Activated naive CD4-positive, alpha-beta T cell treated with anti-CD3 and anti-CD28 coated beads, Interleukin-2, amount 50 U/mL, for 16 hours (primary cell): ENCODE measurements at places on chromosomes 1 and 21.

GRCh38 chr21:44418108-44418875 is 37.0 kb upstream of the LRRC3 start:
- no peak for DNase-seq

DNA sequence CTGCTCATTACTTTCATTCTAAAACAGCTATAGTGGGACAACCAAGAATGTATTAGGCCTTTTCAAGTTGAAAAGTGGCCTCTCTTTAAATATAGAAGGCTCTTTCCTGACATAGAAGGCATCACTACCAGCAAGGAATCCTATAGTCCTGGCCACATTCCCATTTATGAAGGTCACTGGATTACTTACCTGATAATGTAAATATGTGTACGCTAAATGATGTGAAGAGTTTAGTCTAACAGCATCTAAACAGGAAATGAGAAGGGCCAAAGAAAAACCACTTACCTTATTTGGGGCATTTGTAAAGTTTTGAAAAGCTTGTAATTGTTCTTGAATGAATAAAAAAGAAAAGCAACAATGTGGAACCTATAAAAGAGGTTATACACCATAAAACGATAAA is 24.7 kb downstream of the PRKACB start:
- DNase-seq: no peak

GRCh38 chr1:229696385-229696784 is 70.3 kb downstream of the URB2 start:
- DNase-seq: no peak

DNA sequence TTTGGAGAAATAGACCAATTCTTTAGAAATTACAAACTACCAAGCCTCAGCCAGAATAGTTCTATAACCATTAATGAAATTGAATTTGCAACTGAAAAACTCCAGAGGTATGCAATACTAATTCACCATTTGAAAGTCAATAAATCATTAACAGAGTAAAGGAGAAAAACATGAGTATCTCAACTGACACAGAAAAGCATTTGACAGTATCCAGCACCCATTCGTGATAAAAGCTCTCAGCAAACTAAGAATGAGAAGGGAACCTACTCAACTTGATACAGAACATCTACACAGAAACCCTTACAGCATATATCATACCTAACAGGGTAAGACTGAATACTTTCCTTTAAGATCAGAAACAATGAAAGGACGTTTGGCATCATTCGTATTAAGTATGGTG is 54.3 kb downstream of the ST6GALNAC5 start:
- no peak for DNase-seq

- DNase-seq: no peak
Observed at GRCh38 chr1:113103977-113104376, 31.0 kb downstream of the LRIG2 start.

DNA sequence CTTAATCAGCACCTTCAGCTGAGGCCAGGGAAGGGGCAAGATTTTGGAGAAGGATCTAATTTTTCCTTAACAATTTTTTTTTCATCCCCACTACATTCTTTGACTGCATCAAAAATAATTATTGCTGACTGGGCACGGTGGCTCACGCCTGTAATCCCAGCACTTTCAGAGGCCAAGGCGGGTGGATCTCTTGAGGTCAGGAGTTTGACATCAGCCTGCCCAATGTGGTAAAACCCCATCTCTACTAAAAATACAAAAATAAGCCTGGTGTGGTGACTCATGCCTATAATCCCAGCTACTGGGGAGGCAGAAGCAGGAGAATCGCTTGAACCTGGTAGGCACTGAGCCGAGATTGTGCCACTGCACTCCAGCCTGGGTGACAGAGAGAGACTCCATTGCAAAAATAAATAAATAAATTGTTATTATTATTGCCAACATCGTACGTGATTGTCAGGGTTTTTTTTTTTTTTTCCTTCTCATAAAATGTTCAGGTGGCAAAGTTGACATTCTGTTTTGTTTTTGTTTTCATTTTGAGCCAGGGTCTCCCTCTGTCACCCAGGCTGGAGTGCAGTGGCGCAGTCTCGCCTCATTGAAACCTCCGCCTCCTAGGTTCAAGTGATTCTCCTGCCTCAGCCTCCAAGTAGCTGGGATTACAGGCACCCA is 37.3 kb upstream of the MORC3 start:
- no peak for DNase-seq

DNA sequence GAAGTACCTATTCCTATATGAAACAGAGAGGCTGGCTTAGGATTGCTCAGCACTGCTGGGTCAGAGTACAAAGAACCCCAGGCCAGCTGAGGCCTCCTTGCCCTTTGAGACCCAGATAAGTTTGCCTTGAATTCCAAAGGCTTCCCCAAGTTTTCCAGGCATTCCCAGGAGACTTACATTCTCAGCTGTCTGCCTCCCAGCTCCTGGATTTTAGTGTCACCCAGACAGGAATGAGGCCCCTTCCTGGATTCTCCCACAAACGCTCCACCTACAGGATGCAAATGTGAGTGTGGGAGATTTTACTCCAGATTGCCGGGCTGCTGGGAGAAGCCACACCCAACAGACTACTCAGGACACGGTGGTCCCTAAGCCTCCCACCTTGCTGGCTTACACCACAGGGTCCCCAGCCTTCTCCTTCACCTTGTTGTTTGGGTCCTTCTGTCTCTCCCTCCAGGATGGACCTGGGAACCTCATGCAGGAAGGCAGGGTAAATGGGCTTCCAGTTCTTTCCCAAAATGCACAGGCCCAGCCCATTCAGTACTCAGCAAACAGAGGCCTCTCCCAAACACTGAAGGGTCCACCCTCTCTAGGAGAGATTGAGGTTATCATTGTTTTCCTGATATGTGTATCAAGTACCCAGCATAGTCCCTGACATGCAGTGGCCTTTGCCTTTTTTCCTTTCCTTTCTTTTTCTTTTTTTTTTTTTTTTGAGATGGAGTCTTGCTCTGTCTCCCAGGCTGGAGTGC is 10.6 kb downstream of the RHBG start:
- DNase-seq: no peak

DNA sequence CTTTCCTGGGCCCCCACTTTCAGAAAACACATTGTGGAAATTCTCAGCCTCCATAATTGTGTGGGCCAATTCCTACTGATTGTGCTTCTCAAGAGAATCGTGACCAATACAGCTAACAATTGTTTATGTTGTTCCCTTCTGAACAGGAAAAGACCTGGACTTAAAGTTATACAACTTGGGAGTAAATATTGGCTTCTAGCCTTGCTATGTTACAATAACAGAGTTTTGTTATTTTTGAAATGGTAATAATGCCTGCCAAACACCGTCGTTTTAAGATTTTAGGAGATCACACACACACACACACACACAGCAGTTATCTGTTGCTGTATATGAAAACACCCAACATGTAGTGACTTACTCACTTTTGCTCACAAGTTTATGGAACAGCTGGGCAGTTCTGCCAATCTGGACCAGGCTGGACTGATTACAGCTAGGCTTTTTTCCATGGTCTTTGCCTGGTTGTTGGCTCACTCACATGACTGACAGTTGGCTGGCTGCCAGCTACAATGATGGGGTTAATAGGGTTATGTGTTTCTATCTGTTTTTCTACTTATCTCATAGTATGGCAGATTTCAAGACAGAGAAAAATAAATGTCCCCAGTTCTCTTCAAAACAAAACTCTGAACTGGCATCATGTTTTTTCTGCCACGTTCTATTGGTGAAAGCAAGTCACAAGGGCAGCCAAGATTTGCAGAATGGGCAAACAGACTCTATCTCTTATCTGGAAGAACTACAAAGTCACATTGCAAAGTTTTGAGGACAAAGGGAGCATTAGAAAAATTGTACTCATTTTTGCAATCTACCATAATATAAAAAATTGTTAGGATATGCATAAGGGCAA is 447.5 kb downstream of the NEGR1 start:
- no peak for DNase-seq

GRCh38 chr1:4880626-4881025 is 226.2 kb downstream of the AJAP1 start:
- no peak for DNase-seq

- DNase-seq: no peak
Observed at GRCh38 chr1:36086529-36087232, 2.0 kb upstream of the ADPRS start.

DNA sequence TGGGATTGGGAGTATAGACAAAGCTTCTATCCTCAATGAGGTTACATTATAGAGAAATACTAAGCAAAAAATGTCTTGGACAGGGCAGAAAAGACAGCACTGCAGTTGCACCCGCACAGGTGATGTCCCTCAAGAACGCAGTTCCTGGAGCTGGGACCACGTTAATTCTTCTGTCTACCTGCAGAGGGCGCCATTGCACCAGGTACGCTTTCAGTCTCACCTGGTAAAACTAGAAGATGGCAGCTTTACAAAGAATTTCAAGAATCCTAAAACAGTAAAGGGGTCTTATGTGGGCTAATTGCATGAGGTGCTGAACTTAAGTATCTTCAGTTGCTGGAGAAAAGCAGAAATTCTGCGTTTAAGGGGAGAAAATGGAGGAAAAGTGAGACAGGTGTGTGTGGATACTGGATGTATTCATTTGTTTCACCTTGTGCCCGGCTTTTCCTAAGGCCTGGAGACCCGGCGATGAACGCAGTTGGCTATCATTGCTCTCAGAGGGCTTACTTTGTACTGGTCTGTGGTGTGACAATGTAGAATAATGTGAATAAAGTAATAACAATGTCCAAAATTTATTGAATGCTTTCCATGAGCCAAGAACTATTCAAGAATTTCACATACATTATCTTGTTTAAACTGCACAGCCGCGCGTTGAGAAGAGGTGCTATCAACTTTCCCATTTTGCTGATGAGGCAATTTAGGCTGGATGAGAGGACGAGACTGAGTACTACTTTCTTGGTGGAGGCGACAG is 276.3 kb upstream of the GREM2 start:
- DNase-seq: no peak

GRCh38 chr1:243414152-243414494 is 158.3 kb downstream of the SDCCAG8 start:
- DNase-seq: no peak

- DNase-seq: no peak
Observed at GRCh38 chr1:205447457-205448341, 8.1 kb downstream of the BLACAT1 start.

- no peak for DNase-seq
Observed at GRCh38 chr1:165173409-165173808, 183.1 kb downstream of the LMX1A start.

- DNase-seq: no peak
Observed at GRCh38 chr1:115829947-115830346, 11.0 kb downstream of the NHLH2 start.
